Left forelimb (tissue), 1 donor: ENCODE measurements at places on chromosomes 7 and 10.

GRCh38 chr10:26857991-26858706 lies 2.6 kb downstream of the ABI1 start:
- DNase-seq = no peak

DNA sequence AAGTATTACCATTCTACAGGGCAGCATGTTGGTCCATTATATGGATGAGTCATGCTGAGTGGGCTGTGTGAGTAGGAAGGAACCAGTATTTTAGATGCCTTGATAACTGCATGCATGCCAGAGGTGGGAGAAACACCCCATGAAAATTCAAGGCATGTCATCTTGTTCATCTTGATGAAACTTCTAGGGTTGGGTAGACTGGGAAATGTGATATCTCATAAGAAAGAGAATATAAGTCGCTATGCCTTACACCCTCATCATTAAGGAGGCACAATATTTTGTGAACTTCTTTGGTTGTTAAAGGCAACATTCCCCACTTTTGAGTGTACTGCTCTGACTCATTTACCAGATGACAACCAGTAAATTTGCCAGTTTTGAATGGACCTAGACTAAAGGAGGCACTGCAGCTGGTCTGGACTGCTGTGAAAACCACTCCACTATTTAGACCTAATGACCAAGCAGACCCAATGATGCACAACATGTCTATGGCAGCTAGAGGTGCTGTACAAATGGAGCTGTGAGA lies 48.0 kb downstream of the ZNF365 start:
- no peak for DNase-seq

GRCh38 chr7:69849268-69849667 lies 251.0 kb downstream of the AUTS2 start:
- DNase-seq = no peak

GRCh38 chr7:158394936-158395335 lies 192.7 kb downstream of the PTPRN2 start:
- no peak for DNase-seq

GRCh38 chr10:19847321-19847720 lies 31.1 kb downstream of the PLXDC2 start:
- no peak for DNase-seq

DNA sequence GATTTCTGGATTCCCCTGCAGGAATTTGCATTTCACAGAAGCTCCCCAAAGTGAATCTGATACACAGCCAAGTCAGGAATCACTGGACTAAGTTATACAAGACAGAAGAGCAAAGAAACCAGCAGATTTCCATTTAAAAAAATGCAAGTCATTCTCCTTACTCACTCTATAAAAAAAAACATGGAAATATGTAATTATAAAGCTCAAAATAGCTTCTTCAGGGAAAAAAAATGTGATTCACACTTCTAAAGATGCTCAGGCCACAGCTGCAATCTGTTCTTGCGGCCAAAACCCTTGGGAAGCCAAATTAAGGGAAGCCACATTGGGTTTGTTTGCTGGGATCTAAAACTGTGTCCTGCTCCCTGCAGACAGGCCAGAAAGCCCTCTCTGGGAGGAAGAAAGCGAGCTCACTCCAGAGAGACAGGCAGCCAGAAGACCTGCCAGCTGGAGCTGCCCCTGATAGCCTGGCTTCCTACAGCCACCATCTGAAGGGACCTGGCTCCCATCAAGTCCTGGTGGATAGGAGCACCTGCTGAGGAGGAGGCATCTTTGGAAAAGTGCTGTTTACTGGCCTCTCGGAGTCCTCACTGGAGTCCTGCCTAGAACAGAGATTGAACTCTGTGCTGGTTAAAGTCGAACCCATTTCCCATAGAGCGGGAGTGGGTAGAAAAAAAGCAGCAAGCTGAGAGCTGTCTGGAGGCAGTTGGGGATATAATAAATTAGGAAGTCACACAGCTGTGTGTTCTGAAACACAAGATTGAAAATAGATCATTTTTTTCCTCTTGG lies 359.2 kb upstream of the AOAH start:
- DNase-seq = peak; percentile 71

DNA sequence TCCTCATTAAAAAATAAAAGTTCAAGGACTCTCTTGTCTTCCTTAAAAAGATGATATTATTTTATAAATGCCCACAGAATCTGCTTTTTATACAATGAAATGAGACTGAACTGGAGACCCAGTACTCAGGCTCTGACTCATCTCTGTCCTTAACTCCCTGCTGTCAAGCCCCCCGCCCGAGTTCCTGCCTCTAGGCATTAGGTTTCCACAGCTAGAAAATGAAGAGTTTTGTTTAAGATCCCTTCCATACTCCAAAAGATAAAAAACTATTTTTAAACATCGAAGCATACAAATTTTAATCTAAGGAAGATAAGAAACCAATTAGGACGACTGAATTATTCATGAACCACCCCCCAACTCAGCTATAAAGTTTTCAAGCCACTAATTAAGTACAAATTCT lies 97.7 kb upstream of the FEZF1 start:
- DNase-seq = no peak

DNA sequence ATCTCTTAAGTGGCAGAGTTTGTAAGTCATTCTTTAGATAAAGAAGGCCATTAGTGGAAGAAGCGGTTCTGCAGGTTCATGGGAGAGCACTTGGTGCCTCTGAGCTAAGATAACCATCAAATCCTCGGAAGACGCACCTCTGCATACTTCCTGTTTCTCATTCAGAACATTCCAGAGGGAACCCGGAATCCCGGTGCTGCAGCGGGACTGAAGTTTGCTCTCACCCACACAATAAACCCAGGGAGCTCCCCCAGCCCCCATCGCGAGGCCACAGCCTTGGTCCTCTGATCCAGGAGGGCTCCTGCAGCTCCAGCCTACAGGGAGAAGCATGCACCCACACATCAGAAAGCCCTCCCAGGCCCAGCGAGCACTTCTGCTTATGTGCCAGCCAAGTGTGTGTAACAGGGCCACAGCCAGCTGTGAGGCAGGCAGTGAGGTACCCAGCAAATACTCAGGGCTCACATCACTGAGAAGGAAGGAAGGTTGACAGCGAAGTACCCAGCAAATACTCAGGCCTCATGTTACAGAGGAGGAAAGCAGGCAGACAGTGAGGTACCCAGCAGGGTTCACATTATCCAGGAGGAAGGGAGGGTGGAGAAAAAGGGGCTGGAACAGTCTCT lies 142.4 kb downstream of the DIP2C start:
- DNase-seq = no peak

GRCh38 chr10:121662945-121663917 lies 65.0 kb upstream of the FGFR2 start:
- DNase-seq = no peak

DNA sequence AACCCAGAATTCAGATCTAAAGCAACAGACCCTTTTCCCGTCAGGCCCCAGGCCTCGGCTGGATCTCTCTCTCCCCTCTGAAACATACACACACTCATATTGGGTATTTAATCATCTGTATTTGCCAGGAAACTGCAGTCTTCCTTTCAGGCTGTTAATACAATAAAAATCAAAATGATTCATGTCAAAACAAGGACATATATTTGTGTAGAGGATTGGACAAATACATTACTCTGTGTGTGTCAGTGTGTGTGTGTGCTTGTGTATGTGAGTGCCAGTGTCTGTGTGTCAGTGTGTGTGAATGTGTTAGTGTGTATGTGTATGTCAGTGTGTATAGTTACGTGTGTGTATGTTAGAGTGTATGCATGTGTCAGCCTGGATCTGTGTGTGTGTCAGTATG lies 90.8 kb downstream of the JCAD start:
- DNase-seq = no peak

- DNase-seq = no peak
These were observed 34.0 kb downstream of the SVIL start for GRCh38 chr10:29600821-29601220.

GRCh38 chr7:3232228-3232627 lies 68.8 kb upstream of the SDK1 start:
- DNase-seq = no peak

DNA sequence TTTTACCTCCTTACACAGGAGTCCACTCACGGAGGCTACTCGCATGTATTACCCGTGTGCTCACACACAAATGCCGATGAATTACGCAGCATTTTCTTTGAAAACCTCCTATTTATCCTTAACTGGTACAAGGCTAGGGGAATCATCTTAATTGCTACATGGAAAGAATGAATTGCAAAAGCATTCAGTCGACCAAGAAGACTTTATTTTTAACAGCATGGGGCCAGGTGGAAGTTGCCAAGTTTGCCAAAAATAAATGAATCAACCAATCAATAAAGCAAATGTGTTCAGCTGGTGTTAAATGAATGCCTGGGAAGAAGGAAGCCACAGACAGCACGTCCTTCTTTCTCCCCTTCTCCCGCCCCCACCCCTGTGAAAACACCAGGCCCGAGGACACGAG lies 55.8 kb downstream of the CTBP2 start:
- DNase-seq = no peak

- DNase-seq = no peak
These were observed 111.9 kb downstream of the ZMIZ1 start for GRCh38 chr10:79180414-79181221.

DNA sequence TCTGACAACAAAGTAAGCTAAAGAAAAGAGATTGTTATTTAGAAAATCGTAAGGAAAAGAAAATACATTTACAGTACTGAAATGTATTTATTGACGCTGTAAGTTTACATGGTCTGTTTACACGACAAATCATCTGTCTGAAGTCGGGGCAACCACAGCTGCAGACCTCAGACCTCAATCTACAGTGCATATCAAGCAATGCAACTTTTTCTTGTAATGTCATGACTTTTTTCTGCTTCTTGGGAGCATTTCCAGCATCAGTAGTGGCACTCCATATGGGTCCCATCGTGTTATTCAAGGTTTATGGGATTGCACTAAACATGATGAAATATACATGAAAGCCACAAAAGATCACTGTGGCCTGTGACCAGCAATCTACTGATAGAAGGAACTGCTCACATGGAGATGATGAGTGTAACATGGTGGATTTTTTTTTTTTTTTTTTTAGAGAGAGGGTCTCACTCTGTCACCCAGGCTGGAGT lies 77.1 kb downstream of the MTPN start:
- no peak for DNase-seq

GRCh38 chr10:100524206-100524605 lies 4.5 kb upstream of the SEC31B start:
- DNase-seq = no peak

- DNase-seq = no peak
These were observed 45.4 kb upstream of the CACNB2 start for GRCh38 chr10:18094793-18095192.

GRCh38 chr7:51349820-51350545 lies 33.4 kb upstream of the COBL start:
- DNase-seq = no peak

- no peak for DNase-seq
These were observed 752 bp downstream of the LRMDA start for GRCh38 chr10:75432176-75432575.

- no peak for DNase-seq
These were observed 14.6 kb downstream of the COL26A1 start for GRCh38 chr7:101377189-101377736.

DNA sequence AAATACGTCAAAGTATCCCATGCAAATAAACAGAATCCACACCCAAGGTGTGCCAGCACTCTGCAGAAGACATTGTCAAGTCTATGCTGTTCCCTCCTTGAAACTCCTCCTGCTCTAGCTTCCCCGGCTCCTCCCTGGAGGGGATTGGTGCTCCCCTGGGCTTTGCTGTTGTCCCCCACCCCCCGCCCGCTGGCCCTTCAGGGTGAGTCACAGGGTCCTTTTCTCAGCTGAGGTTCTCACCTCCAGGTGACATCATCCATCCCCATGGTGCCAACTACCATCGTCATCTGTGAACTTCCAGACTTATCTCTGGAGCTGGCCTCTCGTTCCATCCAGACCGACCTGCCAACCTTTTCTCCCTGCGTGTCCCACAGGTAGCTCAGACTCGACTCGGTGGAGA lies 77.0 kb downstream of the ITIH5 start:
- no peak for DNase-seq

DNA sequence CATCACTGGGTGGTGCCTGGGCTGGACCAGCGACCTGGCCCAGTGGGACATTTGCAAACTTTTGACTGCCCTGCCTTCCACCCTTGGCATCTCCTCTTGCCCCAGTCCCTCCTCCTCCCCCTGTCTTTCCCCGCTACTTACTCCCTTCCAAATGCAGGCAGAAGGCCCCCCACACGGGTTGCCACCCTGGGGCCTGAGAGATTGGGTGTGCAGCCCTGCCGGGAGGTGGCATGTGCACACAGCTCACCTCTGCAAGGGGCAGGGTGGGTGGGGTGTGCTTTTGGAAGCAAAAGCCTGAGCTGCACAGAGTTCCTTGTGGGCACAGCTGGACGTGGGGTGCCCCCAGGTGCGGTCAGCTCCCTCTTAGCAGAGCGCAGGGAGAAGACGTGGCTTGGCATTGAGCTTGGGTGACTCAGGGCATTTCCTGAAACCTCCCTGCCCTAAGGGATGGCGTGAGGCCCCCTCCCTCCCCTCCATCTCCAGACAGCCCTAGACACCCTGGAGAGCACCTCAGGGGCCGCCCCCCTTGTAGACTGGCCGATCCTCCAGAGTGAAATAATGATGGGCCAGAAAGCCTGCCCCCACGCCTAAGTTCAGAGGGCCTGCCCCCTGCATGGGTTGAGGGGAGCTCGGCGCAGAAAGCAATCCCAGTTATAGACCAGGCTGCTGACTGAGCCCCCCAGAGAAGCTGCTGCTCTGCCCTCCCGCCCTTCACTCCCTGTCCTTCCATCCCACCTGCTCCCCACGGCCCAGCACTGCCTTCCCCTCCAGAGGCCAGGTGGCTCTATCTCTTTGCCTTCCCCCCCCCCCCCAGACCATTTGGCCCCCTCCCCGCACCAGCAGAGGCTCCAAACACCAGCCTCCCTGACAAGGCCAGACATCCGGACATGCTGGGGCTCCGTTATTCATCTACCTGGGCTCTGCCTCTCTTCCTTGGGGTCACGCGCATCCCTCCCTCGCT lies 2.3 kb upstream of the SHH start:
- no peak for DNase-seq

GRCh38 chr10:11095374-11095801 lies 77.7 kb downstream of the CELF2 start:
- no peak for DNase-seq

GRCh38 chr10:93813507-93814465 lies 56.0 kb downstream of the LGI1 start:
- DNase-seq = no peak

- peak; percentile 64 for DNase-seq
These were observed 16.7 kb downstream of the CAMK2B start for GRCh38 chr7:44308596-44309270.
